ENCODE measurements at places on chromosomes 6 and 20. TPM values are rescaled to one million over a fixed set of nuclear protein-coding genes. Genes with fewer than 3 reads are reported as not detected.

DNA sequence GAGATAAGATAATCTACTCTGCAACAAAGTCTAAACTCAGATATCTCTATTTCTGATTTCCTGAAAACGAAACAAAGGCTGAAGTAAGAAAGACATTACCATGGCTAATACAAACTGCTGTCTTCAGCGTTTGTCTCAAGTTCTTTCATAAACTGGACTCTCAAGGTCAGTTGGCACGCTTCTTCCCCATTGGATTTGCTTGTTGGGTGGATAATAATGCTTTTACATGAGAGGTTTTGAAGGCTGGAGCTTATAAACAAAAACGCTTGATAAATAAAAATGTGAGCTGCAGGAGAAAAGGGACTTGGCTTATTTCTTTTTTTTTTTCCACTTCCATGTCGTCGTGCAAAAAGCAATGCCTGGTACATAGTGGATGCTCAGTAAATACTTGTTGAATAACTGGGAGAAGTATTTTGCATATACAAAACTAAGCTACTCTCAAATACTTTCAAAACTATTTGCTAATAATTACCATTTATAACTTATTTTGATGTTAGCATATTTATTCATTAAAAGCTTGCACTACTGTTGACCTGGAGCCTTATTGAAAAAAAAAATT lies 65.7 kb upstream of the EEF1A1 start:
- no peaks in the 10 kb centered on the region for H3K36me3 ChIP-seq
- peak overlapping the region; percentile 79 for H3K27ac ChIP-seq
- H3K4me3 ChIP-seq: peak overlapping the region; percentile 37
- peak; percentile 63 for DNase-seq
- H3K27me3 ChIP-seq: no peaks in the 10 kb centered on the region
- H3K4me1 ChIP-seq: peaks cover 4% of the 10 kb centered on the region

DNA sequence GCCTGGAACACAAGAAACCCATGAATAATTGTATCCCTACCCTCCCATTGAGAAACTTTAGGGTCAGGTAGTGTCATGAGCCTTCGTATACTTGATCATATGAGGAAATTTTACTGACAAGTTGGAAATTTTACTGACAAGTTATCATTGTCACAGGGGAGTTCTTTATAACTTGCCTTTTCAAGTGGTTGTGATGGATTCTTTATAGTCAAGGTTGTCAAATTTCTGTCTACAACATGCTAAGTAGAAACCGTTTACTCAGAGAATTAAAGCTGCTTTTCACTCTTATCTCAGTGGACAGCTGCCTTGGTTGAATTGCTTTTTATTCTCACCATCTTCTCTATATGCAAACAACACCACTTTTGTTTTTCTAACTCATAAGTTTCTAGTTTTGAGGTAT lies 1286.4 kb downstream of the EPHA7 start:
- H3K4me3 ChIP-seq: no peak overlapping the region
- H3K4me1 ChIP-seq: no peaks in the 10 kb centered on the region
- no peak for DNase-seq
- no peaks in the 10 kb centered on the region for H3K36me3 ChIP-seq
- H3K27me3 ChIP-seq: no peaks in the 10 kb centered on the region

SLC17A2 gene
- not detected for total RNA-seq

DNA sequence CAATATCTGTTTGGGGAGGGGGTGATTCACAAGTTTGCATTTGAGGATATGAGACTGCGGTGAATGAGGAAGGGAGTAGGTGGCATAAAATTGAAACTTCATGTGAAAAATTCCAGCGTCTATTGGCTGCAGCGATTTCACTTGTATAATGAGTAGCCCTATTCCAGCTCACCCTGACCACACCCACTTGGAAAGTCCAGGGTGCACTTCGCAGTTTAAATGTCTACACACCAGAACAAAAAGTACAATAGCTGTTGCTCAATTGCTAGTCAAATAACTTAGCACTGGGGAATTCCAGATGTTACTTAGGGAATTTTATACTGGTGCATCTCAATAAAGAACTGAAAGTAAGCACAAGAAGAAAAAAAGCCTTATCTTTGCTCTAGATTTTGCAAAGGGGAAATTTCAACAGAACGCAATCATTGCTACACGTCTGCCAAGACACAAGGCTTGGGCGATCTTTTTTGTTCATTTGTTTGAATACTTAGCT lies 6.3 kb downstream of the TNFAIP3 start:
- H3K36me3 ChIP-seq: peaks cover 9% of the 10 kb centered on the region
- H3K27me3 ChIP-seq: no peaks in the 10 kb centered on the region
- H3K4me1 ChIP-seq: peaks cover 13% of the 10 kb centered on the region

E2F1 gene
- 2.1 TPM for total RNA-seq

- DNase-seq: peak; percentile 52
- no peak overlapping the region for H3K4me3 ChIP-seq
- no peaks in the 10 kb centered on the region for H3K4me1 ChIP-seq
- no peaks in the 10 kb centered on the region for H3K36me3 ChIP-seq
- no peaks in the 10 kb centered on the region for H3K27me3 ChIP-seq
These were observed 26.9 kb upstream of the MOCS1 start for GRCh38 chr6:39961178-39961577.

DNA sequence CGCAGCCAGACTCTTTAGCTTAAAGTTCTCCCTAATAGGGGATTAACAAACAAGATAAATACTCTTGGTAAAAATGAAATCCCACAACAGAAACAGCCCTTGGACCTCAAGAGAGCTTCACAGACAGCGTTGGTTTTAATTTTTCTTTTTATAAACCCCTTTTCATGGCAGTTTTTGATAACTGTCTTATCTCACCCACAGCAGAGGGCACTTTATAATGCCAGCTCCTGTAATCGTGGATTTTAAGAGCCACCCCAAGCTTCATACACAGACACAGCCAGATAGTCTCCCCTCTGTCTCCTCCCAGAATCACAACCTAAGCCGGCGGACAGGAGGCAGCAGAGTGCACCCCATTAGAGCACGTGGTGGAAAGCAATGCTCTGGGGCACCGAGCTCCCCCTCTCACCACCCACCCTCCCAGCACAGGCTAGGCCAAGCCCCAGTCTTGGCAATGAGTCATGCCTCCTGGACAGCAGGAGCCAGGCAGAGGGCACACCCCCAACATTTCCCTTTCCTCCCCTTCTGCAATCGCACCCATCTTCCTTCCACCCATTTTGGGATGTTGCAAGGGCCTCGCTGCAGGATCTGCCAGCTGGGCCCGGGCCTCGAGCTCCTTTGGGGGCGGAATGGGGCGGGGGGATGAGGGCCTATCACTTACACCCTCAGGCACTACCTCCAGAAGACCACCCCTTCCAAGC lies 2.4 kb downstream of the JAG1 start:
- H3K27ac ChIP-seq: peak overlapping the region; percentile 72
- H3K36me3 ChIP-seq: no peaks in the 10 kb centered on the region
- peak; percentile 85 for DNase-seq

FAM184A gene
- total RNA-seq: 1.7 TPM

PLEKHG1 gene
- 5.4 TPM for total RNA-seq

HM13 gene
- total RNA-seq: 52.5 TPM

- H3K36me3 ChIP-seq: no peaks in the 10 kb centered on the region
- H3K27ac ChIP-seq: no peak overlapping the region
- H3K4me3 ChIP-seq: no peak overlapping the region
- no peaks in the 10 kb centered on the region for H3K27me3 ChIP-seq
- DNase-seq: no peak
These were observed 96.2 kb upstream of the VGLL2 start for GRCh38 chr6:117169064-117169665.

GPLD1 gene
- total RNA-seq: under 0.01 TPM

ATP9A gene
- total RNA-seq: 53.7 TPM

CD83 gene
- 5.0 TPM for total RNA-seq

GMEB2 gene
- 10.9 TPM for total RNA-seq

- no peak overlapping the region for H3K27ac ChIP-seq
- no peaks in the 10 kb centered on the region for H3K27me3 ChIP-seq
- H3K4me1 ChIP-seq: no peaks in the 10 kb centered on the region
- no peak overlapping the region for H3K4me3 ChIP-seq
These were observed 228.2 kb downstream of the MYLK4 start for GRCh38 chr6:2522521-2522920.

CCM2L gene
- total RNA-seq: not detected

- H3K36me3 ChIP-seq: no peaks in the 10 kb centered on the region
- no peak for DNase-seq
- no peak overlapping the region for H3K4me3 ChIP-seq
- H3K27me3 ChIP-seq: no peaks in the 10 kb centered on the region
These were observed 67.0 kb upstream of the SIRPA start for GRCh38 chr20:1827974-1828785.

GTSF1L gene
- total RNA-seq: not detected

DNA sequence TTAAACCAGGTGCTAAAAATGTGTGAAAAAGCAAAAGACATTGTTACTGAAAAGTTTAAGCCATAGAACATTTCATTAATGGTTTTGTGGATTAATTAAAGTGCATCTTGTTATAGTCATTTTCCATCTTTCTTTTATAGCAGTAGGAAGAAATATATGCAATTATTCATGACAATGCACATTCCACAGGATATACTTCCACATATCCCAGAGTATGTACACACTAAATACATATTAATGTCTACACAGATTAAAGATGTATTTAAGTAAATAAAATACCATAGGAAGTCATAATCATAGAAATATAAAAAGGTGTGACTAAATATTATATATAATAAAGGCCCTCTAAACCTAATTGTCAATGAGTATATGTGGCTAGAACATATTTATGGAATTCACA lies 578.8 kb downstream of the PHF3 start:
- H3K36me3 ChIP-seq: no peaks in the 10 kb centered on the region
- no peaks in the 10 kb centered on the region for H3K27me3 ChIP-seq
- H3K27ac ChIP-seq: no peak overlapping the region
- no peaks in the 10 kb centered on the region for H3K4me1 ChIP-seq

GRCh38 chr6:26028746-26029569 lies 58.3 kb upstream of the HFE start:
- no peak for DNase-seq
- H3K4me3 ChIP-seq: no peak overlapping the region
- H3K4me1 ChIP-seq: peaks cover 9% of the 10 kb centered on the region
- H3K27me3 ChIP-seq: no peaks in the 10 kb centered on the region

GCNT2 gene
- total RNA-seq: 2.1 TPM

SOBP gene
- 6.3 TPM for total RNA-seq

- H3K27me3 ChIP-seq: no peaks in the 10 kb centered on the region
- H3K4me1 ChIP-seq: peaks cover 5% of the 10 kb centered on the region
- peak overlapping the region; percentile 89 for H3K27ac ChIP-seq
- peak; percentile 52 for DNase-seq
These were observed 590 bp downstream of the RNF217 start for GRCh38 chr6:124962639-124963415.

- no peaks in the 10 kb centered on the region for H3K36me3 ChIP-seq
- DNase-seq: peak; percentile 22
- no peaks in the 10 kb centered on the region for H3K4me1 ChIP-seq
- H3K27ac ChIP-seq: no peak overlapping the region
- H3K27me3 ChIP-seq: no peaks in the 10 kb centered on the region
These were observed 7.6 kb downstream of the TREM1 start for GRCh38 chr6:41278699-41279405.

PPP1R14C gene
- total RNA-seq: 0.17 TPM

GRCh38 chr20:64093013-64093503 lies 8.9 kb upstream of the LKAAEAR1 start:
- no peak for DNase-seq
- no peaks in the 10 kb centered on the region for H3K27me3 ChIP-seq

DNA sequence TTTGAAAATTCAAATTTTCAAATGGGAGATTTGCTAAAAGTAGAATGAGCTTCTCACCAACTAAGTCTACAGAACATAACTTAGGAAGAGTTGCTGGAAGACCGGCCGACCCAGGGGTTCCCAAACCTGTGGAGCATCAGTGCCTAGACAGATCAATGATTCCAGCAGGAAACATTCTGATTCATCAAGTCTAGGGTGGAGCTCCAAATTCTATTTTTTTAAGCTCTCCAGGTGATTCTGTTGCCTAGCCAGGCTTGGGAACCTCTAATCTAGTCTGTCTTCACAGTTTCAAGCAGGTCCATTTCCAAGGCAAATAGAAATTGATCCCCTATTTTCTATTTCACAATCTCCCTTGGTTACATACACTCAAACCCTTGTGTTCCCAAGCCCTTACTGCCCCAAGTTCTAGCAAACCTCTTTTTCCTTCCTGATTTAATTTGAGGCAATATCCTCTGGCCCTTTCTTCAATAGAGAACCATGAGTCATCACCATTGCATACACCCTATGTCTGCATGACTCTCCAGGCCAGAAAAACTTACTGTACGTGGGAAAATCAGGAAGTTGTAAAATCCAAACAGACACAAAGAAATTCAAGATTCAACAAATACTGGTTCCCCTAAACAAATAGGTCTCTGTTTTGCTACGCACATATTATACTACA lies 8.9 kb downstream of the ATXN1 start:
- no peaks in the 10 kb centered on the region for H3K36me3 ChIP-seq
- DNase-seq: peak; percentile 91
- no peaks in the 10 kb centered on the region for H3K27me3 ChIP-seq
- peak overlapping the region; percentile 30 for H3K27ac ChIP-seq
- H3K4me3 ChIP-seq: no peak overlapping the region

DNA sequence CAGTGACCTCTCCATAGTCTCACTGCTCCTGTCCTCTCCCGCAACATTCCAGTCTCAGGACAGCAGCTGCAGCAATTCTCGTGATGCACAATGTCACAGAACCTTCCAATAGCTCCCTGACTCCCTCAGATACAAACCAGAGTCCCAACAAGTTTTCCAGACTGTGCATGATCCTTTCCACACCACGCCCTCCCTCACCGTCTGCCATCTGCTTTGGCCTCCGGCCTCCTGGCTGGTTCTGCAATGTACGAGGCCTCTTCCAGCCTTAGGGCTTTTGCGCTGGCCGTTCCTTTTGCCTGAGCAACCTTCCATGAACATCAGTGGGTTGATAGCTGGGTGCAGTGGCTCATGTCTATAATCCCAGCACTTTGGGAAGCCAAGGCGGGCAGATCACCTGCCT lies 9.6 kb downstream of the FNDC1 start:
- H3K4me1 ChIP-seq: no peaks in the 10 kb centered on the region
- no peak overlapping the region for H3K4me3 ChIP-seq

- peaks cover 3% of the 10 kb centered on the region for H3K4me1 ChIP-seq
- no peak for DNase-seq
- H3K27me3 ChIP-seq: no peaks in the 10 kb centered on the region
- no peak overlapping the region for H3K4me3 ChIP-seq
These were observed 31.7 kb upstream of the GNRH2 start for GRCh38 chr20:3011752-3012151.

HLA-DQB1 gene
- total RNA-seq: not detected

GRCh38 chr6:111803371-111803770 lies 69.9 kb downstream of the FYN start:
- H3K4me1 ChIP-seq: peaks cover 28% of the 10 kb centered on the region
- H3K36me3 ChIP-seq: no peaks in the 10 kb centered on the region
- no peak for DNase-seq
- H3K27me3 ChIP-seq: no peaks in the 10 kb centered on the region

LHFPL5 gene
- total RNA-seq: not detected

TINAG gene
- not detected for total RNA-seq

ADTRP gene
- total RNA-seq: 1.3 TPM

SLC16A10 gene
- not detected for total RNA-seq

PRDM13 gene
- not detected for total RNA-seq

GRCh38 chr6:167152862-167153261 lies 4.9 kb downstream of the GPR31 start:
- no peaks in the 10 kb centered on the region for H3K36me3 ChIP-seq
- H3K4me3 ChIP-seq: no peak overlapping the region
- H3K27ac ChIP-seq: no peak overlapping the region
- no peaks in the 10 kb centered on the region for H3K4me1 ChIP-seq

All from fibroblast of lung (primary cell).